ENCODE measurements at places on chromosomes 7 and 10.

- no peak for DNase-seq
These were observed 17.1 kb downstream of the ARHGAP21 start for GRCh38 chr10:24706479-24707118.

DNA sequence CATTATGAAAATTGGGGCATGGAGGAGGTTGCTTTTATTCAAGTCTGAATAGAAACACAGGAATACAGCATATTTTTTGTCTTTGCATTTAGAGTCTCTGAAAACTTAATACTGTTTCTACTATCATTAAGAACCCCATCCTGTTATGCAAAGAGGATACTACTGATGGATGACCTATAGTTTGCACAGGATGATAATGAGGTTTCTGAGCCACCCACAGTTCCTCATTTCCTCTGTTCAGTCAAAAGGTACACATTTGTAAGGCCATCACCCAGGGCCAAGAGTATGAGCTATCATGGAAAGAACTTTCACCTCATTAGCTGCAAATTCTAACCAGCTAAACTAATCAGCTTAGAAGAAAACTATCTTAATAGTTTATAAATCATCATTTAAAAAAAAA is 213.0 kb upstream of the CHRM2 start:
- DNase-seq: no peak

DNA sequence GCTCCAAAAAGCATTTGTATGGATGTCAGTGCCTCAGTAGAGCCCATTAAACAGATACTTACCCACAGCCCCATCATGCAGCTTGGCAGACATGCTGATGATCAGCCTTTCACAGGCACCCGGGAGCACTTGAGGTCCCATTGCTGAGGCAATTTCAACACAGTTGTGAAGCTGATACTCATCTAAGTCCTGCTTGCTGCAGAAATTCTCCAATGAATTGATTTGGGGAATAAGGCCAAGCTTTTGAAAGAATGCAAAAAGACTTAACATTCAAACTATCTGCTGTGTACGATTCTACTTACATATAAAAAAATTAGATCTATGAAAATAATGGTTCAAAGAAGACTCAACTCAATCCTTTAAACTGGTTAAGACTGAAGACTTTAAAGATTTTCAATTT is 60.5 kb downstream of the LAMB4 start:
- DNase-seq: no peak

GRCh38 chr7:57579454-57579853 is 129.5 kb downstream of the ZNF716 start:
- DNase-seq: no peak

GRCh38 chr10:97768322-97769315 is 3.2 kb downstream of the SFRP5 start:
- DNase-seq: no peak

GRCh38 chr7:106177738-106178592 is 65.9 kb upstream of the SYPL1 start:
- no peak for DNase-seq

DNA sequence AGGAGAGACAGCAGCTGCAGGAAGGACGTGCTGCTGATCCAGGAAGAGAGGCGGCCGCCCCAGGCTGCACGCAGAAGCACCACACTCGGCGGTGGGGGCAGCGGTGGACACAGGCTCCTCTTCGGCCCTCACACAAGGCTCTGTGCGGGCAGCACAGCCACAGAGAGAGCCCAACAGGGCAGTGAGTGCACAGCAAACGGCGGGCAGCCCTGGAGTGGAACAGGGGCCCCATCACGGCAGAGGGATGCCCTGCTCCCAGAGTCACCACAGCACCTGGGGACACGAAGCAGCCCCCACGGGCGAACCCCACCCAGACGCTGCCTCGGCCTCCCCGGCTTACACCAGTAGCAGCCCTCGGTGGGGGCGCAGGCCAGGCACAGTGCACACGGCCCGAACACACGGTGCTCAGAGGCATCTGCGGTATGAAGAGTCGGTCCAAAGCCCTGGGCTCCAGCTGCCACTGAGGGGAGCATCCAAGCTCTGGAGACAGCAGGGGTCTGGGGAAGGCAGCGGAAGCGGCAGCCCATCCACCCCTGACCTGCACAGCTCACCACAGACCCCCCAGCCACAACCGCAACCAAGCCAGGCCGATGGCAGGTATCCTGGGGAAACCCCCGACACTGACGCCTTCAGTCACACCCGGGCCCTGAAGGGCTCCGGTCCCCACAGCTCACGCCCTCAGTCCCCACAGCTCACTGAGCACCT is 16.8 kb downstream of the NUDT1 start:
- no peak for DNase-seq

GRCh38 chr7:94335586-94335985 is 59.1 kb upstream of the COL1A2 start:
- no peak for DNase-seq

GRCh38 chr10:100612601-100613595 is 77.2 kb downstream of the HIF1AN start:
- DNase-seq: no peak

DNA sequence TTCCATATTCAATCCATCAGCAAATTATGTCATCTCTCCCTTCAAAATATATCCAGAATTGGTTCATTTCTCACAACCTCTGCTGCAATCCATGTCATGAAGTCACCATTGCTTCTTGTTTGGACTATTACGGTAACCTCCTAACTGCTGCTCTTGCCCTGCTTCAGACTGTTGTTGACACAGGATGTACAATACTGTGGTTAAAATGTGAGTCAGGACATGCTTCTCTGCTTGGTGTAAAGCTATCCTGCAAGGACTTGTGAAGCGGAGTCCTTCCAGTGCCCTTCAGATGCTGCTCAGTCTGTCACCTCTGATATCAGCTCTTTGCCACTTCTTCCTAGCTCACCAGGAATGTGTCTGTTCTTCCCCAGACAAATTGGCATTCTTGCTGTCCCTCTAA is 10.4 kb upstream of the NXPH1 start:
- DNase-seq: no peak

GRCh38 chr10:8473205-8473604 is 418.7 kb downstream of the GATA3 start:
- DNase-seq: peak; percentile 13

DNA sequence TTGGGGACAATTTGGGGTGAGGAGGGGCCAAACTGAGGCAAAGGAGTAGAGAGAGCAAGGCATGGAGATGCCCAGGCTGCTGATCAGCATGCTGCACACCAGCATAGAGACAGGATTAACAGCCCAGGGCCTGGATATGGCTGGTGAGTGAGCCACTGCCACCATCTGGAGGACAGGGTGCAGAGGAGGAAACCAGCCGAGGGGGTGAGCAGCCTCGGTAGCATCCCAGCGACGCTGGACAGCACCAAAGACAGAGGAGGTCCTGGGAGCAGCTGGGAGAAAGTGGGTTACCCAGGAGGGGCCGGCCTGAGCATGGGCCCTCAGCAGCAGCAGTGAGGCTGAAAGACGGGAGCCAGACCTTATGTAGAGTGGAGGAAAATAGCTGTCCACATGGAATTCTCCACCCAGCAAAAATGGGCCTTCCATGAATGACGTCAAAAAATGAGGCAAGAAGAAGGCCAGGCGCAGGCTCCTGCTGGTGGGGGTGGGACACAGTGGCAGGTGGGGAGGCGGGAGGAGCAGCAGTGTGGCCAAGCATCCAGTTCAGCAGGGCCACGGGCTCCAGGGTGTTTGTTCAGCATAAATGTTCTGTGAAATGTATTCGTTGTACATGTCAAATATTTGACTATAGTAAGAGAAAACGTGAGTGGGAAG is 16.7 kb downstream of the RET start:
- no peak for DNase-seq

GRCh38 chr7:117251687-117252086 is 71.2 kb downstream of the WNT2 start:
- no peak for DNase-seq

GRCh38 chr10:24462291-24462813 is 253.4 kb downstream of the KIAA1217 start:
- DNase-seq: no peak

GRCh38 chr10:100254191-100254590 is 13.2 kb downstream of the CWF19L1 start:
- no peak for DNase-seq

GRCh38 chr7:43849047-43849446 is 20.3 kb downstream of the MRPS24 start:
- no peak for DNase-seq

GRCh38 chr7:76368190-76368589 is 9.4 kb upstream of the YWHAG start:
- no peak for DNase-seq

DNA sequence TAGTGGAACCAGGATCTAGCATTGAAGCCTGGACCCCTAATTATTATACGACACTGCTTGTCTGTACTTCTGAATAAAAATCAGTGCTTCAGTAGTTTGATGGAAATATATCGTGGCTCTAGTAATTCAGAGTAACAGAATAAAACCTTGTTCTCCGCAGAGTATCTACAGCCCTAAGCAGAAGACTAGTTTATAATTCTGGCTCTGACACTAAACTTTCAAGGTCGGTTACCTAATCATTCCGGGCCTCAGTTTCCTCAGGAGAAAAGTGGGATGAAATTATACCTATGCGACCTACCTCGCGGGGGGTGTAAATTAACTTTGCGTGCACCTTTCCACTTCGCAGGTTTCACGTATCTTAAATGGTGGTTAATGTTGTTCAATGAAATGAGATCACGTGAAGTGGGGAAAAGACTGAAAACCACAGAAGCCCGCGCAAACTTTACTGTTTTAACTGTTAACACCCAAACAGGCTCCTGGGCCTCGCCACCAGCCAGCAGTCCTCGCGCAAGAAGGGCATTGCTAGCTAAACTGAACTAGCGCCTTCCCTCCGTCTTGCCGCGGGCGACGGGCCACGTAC is 615 bp downstream of the THAP5 start:
- DNase-seq: no peak

- no peak for DNase-seq
These were observed 721.7 kb upstream of the GALNT17 start for GRCh38 chr7:70410134-70410750.

GRCh38 chr10:78853864-78854263 is 214.9 kb upstream of the ZMIZ1 start:
- DNase-seq: no peak

DNA sequence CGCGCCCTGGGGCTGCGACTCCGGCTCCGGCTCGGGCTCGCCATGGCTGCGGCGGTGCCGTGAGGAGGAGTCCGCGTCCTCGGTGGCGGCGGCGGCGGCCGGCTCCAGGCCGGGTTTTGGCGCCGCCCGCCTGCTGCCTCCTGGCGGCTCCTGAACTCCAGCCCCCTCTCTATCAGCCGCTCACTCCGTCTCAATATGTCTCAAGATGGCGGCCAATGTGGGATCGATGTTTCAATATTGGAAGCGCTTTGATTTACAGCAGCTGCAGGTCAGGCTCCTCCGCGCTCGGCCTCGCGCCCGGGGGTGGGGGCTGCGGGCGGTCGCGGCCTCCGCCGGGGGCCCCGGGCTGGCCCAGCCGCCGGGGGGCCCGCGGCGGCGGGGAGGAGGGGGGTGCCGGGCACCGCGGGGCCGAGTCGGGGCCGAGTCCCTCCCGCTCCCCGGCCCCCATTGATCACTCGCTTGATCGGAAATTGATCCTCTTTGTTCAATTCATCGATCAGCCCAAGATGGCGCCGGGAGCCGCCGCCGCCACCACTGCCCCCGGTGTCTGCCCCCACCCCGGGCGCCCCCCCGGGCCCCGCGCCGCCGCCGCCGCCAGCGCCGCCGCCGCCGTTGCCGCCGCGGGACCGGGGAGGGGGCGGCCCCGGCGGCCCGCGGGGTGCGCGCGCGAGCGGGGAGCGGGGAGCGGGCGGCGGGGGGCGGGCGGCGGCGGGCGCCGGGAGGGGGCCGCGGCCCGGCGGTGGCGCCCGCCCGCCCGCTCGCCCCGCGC is 1.4 kb upstream of the CUX1 start:
- peak; percentile 56 for DNase-seq

DNA sequence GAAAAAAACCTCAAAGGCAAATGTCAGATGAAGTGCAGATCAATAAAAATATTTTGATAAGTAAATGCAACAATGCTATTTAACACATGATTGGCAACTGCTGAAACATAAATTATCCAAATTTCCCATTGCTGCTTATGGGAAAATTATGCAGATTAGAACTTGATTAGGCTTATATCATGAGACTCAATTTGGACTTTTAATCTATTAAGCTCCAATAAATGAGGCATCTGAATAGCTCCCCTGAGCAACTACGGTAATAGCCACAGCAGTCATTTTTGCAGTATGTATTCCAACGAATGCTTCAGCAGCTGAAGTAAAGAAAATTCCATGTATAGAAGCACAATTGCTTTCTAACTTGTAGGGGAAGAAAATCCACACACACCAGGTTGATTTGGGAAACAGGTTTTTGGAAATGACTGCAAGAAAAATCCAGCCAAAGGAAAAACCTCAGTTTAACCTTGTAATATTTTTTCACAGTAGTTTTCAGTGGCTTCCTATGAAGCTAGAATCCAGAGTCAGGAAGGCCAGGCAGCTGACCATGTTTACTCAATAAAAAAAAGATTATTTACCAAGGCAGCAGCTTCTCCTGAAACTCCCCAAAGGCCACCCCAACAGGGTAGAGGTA is 716.1 kb downstream of the KCNMA1 start:
- no peak for DNase-seq

DNA sequence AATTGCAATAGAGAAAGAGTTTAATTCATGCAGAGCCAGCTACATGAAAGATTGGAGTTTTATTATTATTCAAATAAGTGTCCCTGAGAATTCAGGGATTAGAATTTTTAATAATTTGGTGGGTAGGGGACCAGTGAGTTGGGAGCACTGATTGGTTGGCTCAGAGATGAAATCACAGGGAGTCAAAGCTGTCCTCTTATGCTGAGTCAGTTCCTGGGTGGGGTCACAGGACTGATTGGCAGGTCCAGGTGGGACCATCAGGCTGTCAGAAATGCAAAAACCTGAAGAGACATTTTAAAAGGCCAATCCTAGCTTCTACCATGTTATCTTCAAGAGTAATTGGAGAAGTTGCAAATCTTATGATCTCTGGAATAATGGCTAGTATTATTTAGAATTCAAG is 56.0 kb upstream of the KAT6B start:
- no peak for DNase-seq

GRCh38 chr7:81206667-81207360 is 288.0 kb upstream of the SEMA3C start:
- DNase-seq: no peak

- DNase-seq: no peak
These were observed 103.6 kb downstream of the NPSR1 start for GRCh38 chr7:34761627-34762026.

GRCh38 chr10:78384049-78384431 is 350.4 kb downstream of the RPS24 start:
- no peak for DNase-seq

DNA sequence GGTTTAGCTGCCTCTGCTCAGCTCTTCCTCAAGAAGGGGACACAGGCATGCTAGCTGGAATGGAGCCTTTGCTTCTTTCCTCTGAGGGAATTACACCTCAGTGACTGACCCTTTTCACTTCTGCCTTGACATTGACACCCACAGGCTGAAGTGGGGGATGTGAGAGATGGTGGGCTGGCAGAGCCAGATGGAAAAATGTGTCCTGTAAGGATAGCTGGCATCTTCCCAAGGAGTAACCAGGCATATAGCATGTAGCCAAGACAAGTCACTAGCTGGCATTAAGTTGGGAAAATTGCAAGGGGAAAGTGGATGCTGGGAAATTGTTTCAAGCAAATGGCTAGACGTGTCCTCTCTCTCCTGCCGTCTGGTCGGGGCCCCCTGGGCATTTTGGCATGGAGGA is 19.9 kb downstream of the STMP1 start:
- no peak for DNase-seq

- no peak for DNase-seq
These were observed 13.1 kb downstream of the STX1A start for GRCh38 chr7:73706126-73707044.

All from central memory CD8-positive, alpha-beta T cell (primary cell).